ENCODE measurements at places on chromosomes 13 and 19.
A peak's percentile ranks its signal among the peaks of the same experiment; 100 is the strongest.

DNA sequence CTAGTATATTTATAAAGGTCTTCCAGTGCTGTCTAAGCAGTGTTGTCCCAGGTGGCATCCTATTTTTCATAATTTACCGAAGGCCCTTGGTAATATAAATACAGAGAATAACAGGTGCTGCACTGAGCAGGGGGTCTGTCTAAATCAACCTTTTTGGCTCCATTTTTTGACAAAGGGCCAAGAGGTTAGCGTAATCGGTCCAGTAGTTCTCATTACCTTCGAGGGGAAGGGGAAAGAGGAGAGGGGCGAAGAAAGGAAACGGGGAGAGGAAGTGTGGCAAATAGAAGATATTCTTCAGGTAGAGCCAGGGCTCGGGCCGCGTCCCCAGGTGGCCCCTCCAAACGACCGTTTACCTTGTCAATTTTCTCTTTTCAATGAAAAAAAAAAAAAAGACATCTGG lies 749 bp upstream of the PAN3 start:
- DNase-seq = no peak

DNA sequence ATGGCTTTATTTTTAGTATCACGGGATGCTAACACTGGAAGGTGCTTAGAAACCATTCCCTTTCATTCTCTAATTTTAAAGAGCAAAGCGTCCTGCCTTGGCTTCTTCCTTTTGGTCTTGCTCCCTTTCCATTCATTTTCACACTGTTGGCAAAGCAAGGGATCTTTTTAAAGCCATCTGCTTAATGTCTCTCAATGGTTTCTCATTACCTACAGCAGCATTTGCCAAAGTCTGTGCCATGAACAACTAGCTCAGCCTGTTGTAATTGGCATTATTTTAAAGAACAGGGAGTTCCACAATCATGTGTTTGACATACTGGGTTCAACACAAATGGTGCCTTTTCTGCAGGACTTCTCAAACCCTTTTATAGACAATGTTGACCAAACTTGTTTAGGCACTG lies 444.3 kb downstream of the GPC6 start:
- no peak for DNase-seq

DNA sequence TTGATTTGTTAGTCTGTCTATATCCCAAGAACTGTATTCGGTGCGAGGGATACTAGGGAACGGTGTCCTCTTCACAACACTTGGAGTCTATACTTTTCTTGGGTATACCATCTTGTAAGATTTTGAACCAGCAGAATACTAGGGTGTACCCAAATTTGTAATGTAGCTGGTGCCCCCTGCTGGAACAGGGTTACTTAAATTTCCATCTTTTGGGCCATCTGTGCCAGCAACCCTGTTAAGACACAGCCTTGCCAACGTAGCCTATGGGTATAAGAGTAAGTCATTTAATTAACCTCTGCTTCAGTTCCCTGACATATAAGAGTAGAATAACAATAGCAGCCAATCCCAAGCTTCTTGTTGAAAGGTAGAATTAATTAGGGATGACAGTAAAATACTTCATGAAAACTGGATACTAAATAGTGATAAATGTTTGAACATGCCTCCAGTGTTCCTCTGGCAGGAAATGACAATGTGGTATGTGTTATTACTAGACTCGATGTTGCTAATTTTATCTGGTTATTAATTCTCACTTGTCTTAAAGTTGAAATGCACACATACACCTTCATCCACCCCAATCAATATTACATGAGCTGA lies 607.6 kb downstream of the FGF9 start:
- DNase-seq = peak; percentile 34

DNA sequence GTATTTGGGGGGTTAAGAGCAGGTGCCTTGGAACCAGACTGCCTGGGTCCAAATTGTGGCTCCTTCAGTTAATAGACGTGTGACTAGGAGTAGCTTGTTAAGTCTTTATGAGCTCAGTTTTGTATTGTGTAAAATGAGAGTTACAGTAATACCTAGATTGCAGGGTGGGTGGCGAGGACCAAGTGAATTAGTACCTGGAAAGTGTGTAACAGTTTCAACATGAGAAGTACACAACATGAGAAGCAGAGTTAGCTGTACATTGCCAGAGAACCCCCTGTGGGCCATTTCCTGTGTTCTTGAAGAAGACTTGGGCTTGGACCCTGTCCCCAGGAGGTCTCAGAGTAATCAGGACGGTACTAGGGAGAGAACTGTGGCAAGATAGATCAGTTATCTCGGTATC lies 36.8 kb downstream of the PPP2R1A start:
- DNase-seq = no peak

GRCh38 chr13:52743569-52743968 lies 3.9 kb upstream of the CNMD start:
- DNase-seq = no peak

DNA sequence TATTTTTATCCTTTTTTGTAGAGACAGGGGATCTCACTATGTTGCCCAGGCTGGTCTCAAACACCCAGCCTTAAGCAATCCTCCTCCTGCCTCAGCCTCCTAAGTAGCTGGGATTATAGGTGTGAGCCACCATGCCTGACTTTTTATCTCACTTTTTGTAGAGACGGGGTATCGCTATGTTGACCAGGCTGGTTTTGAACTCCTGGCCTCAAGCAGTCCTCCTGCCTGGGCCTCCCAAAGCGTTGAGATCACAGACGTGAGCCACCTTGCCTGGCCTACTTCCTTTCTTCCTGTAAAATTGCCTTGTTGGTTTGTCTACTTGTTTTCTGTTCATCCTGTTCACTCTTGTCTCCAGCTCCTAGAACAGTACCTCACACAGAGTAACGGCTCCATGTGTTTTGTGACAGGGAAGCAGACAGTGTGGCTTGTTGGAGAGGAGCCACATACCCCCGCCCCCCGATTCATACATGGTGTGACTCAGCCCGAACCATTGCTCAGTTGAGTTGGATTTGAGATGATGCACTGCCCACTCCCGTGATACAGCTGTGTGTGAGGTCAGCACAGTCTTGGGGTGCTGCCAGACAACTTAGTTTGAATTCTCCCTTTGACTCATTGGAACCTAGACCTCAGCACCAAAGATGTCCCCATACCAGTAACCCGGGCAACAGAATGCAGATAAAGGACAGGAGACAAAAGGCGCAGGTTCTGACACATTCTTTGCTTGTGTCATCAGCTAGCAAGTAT lies 34.2 kb downstream of the GPR42 start:
- DNase-seq = no peak

DNA sequence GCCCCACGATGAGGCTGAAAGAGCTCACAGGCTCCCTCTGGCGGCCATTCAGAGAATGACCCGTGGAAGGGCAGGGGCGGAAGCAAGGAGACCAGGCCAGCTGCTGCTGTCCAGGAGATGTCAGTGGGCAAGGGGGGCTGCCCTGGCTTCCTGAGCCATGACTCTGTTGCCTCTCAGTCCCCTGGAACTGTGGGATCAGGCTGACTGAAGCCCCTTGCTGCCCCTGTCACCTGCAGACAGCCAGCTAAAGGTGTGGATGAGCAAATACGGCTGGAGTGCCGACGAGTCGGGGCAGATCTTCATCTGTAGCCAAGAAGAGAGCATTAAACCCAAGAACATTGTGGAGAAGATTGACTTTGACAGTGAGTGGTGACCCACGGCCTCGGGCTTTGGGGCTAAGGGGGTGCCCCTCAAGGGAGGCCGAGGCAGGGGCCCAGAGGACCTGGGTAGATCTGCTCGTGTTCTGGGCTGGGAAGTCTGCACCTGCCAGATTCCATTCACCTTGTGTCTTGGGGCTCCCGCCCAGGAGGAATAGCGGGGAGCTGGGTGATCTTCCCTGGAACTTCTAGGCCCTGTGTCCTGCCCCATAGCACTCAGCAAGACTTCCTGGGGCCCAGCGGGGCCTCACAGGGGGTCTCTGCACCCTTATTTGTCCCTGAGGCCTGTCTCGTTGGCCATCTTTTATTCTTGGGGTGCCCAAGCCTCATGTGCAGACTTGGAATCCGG lies 12.5 kb upstream of the ACTN4 start:
- DNase-seq = peak; percentile 61

- DNase-seq = no peak
These were observed 161.5 kb downstream of the MZT1 start for GRCh38 chr13:72565893-72566292.

DNA sequence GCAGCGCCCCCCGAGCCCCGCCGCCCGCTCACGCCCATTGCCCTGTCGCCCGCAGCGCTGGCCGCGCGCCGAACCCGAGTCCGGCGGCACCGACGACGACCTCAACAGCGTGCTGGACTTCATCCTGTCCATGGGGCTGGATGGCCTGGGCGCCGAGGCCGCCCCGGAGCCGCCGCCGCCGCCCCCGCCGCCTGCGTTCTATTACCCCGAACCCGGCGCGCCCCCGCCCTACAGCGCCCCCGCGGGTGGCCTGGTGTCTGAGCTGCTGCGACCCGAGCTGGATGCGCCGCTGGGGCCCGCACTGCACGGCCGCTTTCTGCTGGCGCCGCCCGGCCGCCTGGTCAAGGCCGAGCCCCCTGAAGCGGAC lies 518 bp downstream of the KLF2 start:
- peak; percentile 48 for DNase-seq

DNA sequence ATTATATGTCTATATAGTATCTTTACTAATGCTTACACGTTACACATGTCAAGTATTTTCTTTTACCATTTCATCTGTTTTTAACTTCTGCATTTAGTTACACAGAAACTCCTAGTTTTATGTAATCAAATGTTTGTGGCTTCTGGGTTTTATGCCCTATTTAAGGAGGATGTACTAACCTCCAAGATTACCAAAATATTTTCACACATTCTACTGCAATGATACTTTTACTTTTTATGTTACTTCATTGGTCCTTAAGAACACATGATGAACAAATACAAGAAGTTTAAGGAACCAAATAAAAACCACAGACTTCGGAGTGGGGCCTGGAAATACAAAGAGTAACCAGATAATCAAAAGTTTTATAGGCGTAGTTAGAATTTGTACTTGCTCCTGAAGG lies 37.2 kb downstream of the ZC3H13 start:
- DNase-seq = no peak

DNA sequence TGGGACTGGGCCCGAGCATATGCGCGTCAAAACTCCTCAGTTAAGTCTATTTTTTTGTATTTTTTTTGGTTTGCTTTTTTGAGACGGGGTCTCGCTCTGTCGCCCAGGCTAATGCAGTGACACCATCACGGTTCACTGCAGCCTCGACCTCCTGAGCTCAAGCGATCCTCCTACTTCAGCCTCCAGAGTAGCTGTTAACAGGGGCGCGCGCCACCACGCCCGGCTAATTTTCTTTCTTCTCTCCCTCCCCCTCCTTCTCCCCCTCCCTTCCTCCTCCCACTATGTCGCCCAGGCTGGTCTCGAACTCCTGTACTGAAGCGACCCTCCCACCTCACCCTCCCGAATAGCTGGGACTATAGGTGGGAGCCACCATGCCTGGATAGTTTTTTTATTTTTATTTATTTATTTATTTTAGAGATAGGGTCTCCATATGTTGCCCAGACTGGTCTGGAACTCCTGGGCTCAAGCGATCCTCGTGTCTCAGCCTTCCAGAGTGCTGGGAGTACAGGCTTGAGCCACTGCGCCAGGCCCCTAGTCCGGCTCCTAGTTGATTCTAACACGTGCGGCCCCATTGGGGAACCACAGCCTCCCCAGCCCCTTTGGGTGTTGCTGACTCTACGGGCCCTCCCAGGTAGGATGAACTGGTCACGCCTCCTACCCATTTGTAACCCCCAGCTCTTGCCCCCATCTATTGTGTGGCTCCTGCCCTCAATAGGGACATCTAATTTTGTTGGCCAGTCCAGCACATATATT lies 806 bp upstream of the ZNF837 start:
- no peak for DNase-seq

DNA sequence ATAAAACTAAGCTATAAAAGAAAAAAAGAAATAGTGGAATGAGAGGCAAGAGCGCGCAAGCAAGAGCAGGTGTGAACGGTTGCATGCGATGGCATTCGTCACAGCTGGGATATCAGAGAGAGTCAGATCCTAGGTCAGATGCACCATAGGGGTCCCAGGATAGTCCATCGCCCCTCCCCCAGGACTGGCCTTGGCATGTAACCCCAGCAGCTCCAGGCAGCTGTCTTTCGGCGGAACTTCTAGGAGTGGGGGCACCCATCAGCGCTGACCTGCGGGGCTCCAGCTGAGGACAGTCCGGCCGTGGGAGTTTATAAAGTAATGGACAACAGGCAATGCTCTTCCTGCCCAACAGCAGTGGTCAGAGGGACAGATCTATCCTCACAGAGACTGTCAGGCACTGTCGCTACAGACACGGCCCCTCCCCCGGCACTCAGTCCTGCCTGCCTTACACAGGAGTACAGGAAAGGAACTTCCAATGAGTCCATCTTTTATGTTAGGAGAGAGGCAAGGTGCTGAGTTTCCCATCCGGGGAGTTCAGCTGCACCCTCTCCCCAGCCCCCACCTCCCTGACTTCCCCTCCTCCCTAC lies 1.4 kb downstream of the SIAH3 start:
- no peak for DNase-seq

DNA sequence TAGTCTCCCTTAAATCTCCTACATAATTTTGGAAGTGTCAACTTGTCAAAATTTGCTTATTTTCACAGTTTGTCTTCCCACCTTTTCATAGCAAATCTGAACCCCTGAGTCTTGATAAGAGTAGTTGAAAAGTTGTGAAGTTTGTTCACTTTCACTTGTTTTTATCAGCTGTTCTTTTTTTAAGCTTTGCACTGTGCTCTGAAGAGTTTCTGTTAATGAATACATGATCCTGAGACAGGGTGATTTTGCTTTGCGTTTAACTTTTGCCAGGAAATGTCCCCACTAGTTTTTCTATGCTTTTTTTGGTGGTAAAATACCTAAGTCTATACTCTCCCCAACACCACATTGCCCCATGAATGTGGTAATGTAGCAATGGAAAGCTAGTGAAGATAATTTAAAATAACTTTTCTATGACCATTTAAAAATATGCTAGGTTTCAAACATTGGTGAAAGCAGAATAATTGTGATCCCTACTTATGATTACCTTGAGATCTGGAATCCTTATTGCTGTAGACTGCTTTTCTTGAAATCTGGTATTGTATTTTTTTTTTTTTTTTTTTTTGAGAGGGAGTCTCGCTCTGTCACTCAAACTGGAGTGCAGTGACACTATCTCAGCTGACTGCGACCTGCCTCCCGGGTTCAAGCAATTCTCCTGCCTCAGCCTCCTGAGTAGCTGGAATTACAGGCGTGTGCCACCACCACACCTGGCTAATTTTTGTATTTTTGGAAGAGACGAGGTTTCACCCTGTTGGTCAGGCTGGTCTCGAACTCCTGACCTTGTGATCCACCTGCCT lies 5.4 kb downstream of the NUP58 start:
- DNase-seq = no peak

DNA sequence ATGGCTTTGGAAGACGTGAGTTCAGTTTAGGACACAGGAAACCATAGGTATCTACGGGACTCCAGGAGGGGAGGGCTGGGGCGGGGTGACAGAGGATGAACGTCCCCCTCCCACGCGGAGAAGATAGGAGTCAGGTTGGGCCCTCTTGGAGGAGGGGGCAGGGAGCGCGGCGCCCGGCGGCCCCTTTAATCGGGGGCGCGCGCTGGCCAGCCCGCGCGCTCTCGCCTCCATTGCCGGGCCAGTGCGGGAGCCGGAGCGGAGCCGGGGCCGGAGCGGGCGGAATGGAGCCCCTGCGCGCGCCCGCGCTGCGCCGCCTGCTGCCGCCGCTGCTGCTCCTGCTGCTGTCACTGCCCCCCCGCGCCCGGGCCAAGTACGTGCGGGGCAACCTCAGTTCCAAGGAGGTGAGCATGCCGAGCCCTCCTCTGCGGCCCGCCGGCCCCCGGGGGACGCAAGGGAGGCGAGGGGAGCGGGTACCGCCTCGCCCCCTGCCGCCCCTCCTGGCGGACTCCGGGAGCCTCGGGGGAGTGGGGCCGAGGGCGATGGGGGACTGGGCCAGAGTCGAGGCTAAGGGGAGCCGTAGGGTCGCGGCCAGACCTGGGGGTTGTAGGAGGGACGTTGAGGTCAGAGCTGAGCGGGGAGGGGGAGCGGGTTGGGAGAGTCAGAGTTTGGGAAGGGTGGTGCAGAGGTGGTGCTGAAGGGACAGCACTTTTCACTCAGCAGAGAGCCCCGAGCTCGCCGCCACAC lies at the start of gene TMEM145:
TMEM145 (plus strand) TSS at position 214 of the 744 bp plus-strand sequence; CDS start at position 282, 68 bp downstream.
- DNase-seq = no peak
